ENCODE measurements at places on chromosomes 2 and 18. TPM values are rescaled to one million over a fixed set of nuclear protein-coding genes. Genes with fewer than 3 reads are reported as not detected.

COL6A3 gene
- 138 TPM for total RNA-seq

SLC16A14 gene
- total RNA-seq, result 5.1 TPM

CGREF1 gene
- total RNA-seq, result 3.2 TPM

- H3K36me3 ChIP-seq, result peaks cover 6% of the 10 kb centered on the region
- no peak overlapping the region for H3K27ac ChIP-seq
- peaks cover 26% of the 10 kb centered on the region for H3K4me1 ChIP-seq
- no peak overlapping the region for H3K4me3 ChIP-seq
- DNase-seq, result no peak
These were observed 38.4 kb upstream of the GMCL1 start for GRCh38 chr2:69791045-69791444.

- DNase-seq, result no peak
- H3K27ac ChIP-seq, result no peak overlapping the region
- H3K27me3 ChIP-seq, result no peaks in the 10 kb centered on the region
- no peaks in the 10 kb centered on the region for H3K4me1 ChIP-seq
These were observed 53.0 kb downstream of the LYPD6 start for GRCh38 chr2:149383340-149383739.

GRCh38 chr18:60987963-60988362 is 345.3 kb upstream of the CDH20 start:
- no peaks in the 10 kb centered on the region for H3K27me3 ChIP-seq
- H3K4me3 ChIP-seq, result no peak overlapping the region
- H3K4me1 ChIP-seq, result no peaks in the 10 kb centered on the region
- no peaks in the 10 kb centered on the region for H3K36me3 ChIP-seq

DNA sequence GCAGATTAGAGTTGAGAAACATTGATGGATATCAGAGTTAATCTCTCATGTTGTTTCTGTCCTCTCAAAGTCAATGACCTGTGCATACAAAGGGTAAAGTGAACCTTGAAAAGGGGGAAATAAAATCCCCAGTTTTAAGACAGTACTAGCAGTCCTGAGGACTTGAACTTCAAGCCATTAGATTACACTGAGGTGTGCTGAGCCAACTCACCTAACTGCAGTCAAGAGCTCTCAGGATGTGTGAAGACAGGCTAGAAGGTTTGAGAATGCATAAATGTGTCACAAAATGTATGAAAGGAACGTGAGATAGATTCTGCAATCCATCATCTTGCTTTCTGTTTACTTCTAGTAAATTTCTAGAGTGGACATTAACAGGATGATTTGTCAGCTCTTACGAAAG is 35.5 kb downstream of the DOCK10 start:
- H3K4me3 ChIP-seq, result no peak overlapping the region
- H3K27ac ChIP-seq, result no peak overlapping the region
- no peaks in the 10 kb centered on the region for H3K36me3 ChIP-seq
- no peaks in the 10 kb centered on the region for H3K27me3 ChIP-seq
- no peak for DNase-seq
- no peaks in the 10 kb centered on the region for H3K4me1 ChIP-seq
